ENCODE measurements at places on chromosomes 2 and 18.

DNA sequence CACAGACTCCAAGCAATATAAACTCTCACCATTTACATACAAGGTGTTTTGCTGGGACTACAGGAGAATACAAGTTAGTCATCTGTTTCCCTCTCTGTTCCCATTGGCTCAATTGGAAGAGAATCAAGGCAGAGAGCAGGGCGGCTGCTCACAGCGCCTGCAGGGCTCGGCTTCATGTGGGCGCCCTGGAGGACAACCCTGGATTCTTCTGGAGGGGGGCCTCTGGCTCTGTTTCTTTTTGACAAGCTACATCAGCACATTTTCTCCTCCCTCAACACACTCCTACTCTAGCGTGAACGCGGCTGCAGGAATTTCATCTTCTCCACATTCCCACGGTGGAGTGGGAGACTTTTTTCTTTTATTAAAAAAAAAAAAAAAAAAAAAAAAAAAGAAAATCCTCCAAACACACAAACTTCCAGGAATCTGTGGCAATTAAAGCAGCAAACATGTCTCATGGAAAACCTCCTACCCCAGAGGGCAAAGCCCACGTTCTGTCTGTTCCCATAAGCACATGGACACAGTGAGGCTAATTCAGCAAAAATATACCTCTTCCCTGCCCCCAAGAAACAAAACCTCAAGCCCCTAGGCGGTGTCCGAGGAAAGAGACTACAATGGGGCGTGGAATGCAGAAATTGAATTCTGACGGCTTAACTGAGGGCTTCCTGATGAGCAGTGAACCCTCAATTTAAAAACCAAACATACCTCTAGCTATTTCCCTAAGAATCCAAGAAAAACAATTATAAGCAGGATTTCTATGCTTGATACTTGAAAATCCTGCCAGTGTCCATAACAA, 50.6 kb downstream of the PARD6G start:
- no peak for DNase-seq

- no peak for DNase-seq
Measured at GRCh38 chr2:172335736-172336135, 91.7 kb upstream of the ITGA6 start.

GRCh38 chr2:231960810-231961348, 634 bp upstream of the DIS3L2 start:
- DNase-seq: no peak

DNA sequence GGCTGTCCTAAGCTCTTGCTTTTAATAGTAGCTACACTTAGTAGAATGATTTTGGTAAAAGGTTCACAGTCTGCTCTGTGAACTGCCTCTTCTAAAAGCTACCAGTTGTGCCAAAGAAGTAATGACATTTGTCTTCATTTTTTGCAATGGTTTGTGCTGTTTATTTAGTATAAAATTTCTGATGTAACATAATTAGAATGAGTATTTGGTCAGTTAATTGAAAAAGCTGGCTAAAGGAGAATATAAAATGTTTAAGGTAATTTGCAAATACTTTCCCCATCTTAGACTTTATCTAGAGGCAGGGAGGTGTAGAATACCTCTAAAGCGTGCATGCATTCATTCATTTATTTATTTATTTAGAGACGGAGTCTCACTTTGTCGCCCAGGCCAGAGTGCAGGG, 71.3 kb downstream of the PHLPP1 start:
- DNase-seq: no peak

Data from T-cell (primary cell).